ENCODE measurements at places on chromosomes 5 and 9.

DNA sequence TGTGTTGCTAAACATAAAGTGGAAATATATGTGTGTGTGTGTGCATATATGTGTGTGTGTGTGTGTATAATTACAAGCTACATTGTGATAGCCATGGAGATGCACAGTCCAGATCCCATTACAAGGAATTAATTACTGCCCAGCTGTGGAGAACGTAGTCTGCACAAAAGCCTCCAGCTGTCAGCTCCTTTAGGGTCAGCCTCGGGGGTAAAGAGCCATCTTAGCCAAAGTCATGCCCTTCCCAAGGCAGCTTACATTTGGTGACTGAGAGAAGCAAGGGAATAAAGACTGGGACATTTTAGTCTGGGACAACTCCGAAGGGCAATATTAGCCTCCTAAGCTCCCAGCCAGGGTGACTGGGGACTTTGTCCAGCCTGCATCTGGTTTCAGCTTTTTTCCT, 21.9 kb upstream of the FOCAD start:
- DNase-seq: no peak

- DNase-seq: no peak
Observed at GRCh38 chr5:123937230-123937629, 425.3 kb downstream of the CSNK1G3 start.

DNA sequence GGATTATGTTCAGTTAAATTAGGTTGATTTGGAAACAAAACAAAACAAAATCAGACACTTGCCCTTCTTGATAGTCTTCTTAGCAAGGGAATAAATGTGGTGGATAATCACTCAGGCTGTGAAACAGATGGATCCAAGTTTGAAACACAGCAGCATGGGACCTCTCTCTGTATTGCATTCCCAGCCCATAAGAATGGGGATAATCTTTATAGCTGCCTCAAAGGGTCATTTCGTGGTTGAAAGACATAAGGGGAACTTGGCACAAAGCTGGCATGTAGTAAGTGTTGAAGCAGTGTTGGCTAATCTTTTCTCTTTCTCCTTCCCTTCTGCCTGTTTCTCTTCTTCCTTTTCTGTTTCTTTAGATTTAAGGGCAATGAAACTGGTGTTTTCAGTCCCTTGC, 333.9 kb upstream of the TLE4 start:
- DNase-seq: no peak

DNA sequence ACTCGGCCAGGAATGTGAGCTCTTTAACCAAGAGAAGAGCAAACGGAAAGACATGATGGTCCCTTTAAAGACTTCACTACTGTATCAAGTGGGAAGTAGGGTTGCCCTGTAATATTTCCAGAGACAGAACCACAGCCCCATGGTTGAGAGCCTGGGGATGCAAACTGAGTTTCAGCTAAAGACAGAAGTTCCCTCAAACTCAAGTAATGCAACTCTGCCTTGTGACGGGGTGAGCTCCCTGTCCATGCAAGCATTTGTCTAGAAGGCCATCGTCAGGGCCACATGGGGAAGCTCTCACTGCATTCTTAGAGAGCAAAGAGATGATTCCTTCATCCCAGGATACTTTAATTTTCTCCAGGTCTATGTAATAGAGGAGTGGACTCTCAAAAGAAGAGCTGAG, 82.8 kb downstream of the INSYN2B start:
- DNase-seq: no peak

GRCh38 chr5:26700759-26701384, 337.5 kb downstream of the CDH9 start:
- DNase-seq: peak; percentile 76

DNA sequence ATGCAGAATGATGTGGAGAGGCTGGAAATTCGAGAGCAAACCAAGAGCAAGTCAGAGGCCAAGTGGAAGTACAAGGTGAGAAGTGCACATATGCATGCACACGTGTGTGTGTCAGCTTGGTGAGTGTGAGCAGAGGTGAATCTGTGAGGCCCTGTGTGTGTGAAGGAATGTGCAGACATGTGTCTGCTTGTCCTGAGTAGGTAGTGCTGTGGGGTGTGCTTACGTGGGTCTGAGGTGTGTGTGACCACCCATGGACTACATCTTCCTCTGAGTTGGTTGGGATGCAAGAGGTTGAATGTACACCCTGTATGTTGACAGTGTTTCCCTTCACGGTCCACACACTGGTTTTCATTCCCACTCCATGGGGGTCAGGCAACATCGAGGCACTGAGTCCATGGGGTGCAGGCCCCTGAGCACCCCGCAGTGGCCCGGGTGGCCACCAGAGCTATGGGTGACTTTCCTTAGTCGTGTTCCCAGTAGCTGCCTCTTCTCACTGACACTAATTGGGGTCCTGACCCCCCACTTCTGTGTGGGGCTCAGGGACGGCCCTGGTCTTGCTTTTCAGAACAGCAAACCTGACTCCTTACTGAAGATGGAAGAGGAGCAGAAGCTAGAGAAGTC, 86.7 kb downstream of the PHF2 start:
- DNase-seq: no peak

GRCh38 chr5:179780362-179780761, 13.4 kb upstream of the LTC4S start:
- DNase-seq: no peak

DNA sequence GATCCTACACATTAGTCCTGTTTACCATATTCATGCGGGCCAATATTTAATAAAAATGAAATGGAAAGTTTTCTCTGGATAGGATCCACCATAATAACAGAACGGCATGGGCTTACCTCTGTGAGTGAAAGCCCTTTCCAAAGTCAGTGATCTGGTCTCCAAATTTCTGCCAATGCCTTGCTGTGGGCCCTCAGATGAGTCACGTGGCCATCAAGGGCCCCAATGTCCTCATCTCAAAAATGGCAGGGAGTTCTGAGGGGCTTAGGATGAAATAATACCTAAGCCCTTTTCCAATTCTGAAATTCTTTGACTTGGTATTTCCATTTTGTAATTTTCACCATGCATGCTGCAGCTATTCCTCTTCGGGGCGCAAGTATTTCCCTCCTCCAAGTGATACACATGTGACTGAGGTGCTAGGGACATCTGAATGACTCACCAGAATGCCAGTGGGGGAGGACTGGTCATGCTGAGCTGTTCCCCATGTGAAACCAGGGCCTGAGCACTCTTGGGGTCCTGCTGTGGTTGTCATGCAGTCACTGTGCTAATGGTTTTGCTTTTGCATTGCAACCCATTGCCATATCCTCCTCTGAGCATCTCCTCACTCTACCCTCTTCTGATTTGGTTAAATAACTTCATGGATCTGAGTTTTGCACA, 35.0 kb downstream of the ITK start:
- DNase-seq: no peak

DNA sequence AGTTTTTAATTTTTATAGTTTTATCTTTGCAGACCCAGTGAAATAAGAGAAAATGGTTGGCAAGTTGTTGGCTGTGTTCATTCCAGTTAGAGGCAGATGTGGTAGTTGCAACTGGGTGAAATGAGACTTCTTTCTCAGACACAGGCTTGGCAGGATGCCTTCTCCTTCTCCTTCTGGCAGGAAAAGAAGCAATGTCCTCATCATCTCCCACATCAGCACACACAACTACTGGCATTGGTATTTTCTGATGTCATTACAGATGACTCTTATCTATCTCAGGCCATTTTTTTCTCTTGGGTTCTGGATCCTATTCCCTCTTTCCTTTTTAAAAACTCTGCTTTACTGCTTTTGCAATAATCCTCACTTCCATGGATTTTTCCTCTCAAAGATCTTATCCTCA, 103.3 kb upstream of the EDIL3 start:
- DNase-seq: no peak

DNA sequence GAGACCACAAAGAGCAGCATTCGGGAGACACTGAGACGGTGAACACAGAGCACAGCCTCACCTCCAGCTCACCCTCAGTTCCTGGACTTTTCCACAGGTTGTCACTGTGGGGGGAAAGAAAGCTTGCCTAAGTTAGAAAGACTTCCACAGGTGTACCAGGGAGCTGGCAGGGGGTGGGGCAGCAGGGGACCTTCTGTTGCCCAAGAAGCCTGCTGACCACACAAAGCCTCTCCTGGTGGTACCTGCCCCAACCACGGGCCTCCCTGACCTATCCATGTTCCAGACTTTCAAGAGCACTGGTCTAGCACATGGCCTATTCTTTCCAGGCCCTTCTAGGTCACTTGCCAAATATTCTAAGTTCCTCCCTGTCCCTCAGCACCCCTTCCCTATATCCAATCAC, 550.8 kb downstream of the BNC2 start:
- no peak for DNase-seq

DNA sequence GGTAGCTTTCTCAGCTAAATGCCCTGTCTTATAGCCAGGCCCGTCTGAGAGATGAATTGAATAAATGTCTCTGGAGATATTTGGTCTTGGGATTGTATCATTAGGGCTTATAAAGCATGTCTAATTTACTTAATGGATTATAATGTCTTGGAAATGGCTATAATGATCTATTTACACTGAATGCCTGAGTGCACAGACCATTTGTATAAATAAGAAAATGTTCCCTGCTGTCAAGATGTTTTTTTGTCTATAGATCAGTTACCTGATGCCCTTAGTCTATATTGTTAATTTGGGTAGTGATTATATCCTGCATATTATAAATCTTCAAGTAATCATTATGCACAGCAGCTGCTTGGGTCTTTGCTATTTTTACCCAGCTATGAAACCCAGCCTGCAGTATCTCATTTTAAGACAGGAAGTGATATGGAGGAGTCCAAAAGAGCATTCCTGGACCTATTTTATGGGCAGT, 112.9 kb upstream of the ACTBL2 start:
- no peak for DNase-seq

DNA sequence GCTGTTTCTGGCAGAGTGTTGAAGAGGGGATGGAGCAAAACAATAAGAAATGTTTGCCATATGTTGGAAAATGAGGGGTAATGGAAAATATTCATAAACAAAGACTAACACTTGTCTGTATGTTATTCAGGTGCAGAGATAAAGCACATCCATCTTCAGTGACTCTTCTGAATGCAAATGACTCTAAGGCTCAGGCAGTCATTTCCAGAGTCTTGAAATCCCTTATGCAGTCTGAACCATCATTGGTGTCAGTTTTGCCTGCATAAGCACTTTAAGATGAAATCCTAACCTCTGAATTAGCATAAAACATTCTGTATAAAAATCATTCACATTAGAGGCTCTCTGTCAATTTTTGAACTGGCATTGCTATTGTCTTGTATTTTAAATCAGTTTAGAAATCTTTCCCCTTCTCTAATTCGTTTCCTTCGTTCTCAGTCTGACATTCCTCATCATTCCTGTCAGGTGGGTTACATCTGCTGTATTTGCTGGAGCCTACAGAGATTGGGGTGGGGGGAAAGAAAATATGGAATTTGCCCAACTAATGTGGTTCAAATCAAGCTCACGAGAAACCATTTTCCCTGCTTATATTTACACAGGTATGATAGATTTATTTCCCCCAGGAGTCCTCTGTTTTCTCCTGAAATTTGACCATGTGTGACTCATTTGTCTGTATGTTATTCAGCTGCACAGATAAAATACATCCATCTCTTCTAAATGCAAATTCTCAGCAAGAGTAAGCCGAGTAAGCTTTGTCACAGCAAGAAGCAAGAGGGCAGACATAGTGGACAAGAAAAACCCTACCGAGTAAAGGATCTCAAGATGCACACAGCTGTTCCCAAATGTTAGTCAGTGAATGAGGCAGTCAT, 31.6 kb downstream of the ENC1 start:
- no peak for DNase-seq

GRCh38 chr5:178425621-178426068, 164.5 kb downstream of the COL23A1 start:
- DNase-seq: no peak

DNA sequence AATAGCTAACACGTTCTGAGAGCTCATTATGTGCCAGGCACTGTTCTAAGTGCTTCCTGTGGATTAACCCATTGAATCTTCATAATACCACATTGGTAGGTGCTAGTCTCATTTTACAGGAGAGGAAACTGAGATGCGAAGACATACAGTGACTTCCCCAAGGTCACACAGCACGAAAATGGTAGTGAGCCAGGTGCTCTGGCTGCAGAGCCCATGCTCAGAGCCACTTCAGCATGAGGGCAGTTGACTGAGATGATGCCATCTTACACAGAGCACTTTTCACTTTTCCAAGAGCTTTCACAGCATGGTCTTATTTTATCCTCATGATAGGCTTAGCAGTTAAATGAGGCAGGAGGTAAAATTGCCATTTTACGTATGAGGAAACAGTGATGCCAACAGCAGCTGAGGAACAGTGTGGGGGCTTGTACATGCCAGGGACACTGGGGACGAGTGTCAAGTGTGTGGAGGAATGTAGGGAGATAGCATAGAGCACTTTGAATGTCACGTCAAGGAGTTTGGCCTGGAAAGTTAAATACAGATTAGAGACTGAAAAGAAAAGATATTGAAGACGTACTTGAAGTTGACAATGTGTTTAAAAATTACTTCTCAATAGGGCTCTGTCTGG, 180.0 kb downstream of the KIF4B start:
- DNase-seq: no peak

- DNase-seq: no peak
Observed at GRCh38 chr5:139896718-139897117, 101.1 kb downstream of the PSD2 start.

DNA sequence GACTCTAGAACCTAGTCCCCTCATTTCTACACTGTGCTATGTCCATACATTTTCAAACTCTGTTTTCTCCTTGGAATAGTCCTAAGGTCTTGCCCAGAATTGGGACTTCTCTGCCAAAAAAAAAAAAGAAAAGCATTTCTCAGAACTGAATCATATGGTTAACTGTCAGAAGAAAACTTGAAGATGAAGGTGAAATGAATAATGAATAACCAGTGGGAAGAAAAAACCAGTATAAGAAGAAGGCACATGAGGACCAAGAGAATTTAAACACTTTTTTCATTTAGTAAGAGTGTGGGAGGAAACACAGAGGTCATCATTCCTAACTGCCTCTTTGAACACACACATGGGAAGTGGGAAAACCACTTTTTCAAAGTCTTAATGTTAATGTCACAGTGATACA, 197.7 kb downstream of the PRELID2 start:
- DNase-seq: no peak

Data from eye (tissue), 1 donor.